Stimulated activated CD4-positive, alpha-beta T cell treated with anti-CD3 and anti-CD28 coated beads, TNF-alpha, amount 100 ng/mL, for 48 hours (primary cell): ENCODE measurements at places on chromosomes 13 and 19.

- peak; percentile 50 for DNase-seq
Measured at GRCh38 chr19:34217952-34218817, 36.2 kb upstream of the GARRE1 start.

DNA sequence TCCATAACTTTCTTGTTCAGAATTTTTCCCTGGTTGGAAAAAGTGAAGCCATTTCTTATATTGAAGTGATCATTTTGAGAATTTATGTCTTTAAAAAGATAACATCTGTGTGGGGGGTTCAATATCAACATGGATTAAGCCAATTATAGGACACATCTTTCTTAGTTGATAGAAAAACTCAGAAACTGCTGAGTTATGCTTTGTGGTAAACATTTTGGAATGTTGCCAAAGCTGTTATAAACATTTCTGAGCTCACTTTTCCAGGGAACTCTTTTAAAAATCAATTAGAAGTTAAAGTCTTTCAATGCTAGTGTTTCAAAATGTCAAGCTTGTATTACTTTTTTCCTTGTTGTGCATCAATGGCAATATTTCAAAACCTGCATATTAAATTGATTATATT lies 248.8 kb downstream of the DACH1 start:
- DNase-seq: no peak

DNA sequence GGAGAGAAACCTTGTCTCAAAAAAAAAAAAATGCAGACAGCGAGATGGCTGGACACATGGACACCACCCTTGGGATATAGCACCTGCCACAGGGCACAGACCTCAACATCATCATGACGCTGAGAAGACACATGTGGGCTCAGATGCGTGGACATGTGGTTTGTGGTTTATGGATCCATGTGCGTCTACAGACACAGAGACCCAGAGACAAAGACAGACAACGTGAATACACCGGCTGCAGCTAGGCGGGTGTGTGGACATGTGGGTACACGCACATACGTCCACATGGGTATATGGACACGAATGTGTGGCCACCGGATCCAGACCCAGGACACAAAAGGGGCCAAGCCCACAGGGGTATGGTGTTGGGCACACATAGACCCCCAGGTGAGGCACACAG lies 1.3 kb downstream of the TNFSF14 start:
- no peak for DNase-seq

- no peak for DNase-seq
Measured at GRCh38 chr19:8461376-8461775, 16.6 kb downstream of the HNRNPM start.

GRCh38 chr19:40302224-40303011 lies 17.3 kb upstream of the AKT2 start:
- no peak for DNase-seq

GRCh38 chr13:43305416-43305815 lies 282.0 kb downstream of the DNAJC15 start:
- DNase-seq: no peak

DNA sequence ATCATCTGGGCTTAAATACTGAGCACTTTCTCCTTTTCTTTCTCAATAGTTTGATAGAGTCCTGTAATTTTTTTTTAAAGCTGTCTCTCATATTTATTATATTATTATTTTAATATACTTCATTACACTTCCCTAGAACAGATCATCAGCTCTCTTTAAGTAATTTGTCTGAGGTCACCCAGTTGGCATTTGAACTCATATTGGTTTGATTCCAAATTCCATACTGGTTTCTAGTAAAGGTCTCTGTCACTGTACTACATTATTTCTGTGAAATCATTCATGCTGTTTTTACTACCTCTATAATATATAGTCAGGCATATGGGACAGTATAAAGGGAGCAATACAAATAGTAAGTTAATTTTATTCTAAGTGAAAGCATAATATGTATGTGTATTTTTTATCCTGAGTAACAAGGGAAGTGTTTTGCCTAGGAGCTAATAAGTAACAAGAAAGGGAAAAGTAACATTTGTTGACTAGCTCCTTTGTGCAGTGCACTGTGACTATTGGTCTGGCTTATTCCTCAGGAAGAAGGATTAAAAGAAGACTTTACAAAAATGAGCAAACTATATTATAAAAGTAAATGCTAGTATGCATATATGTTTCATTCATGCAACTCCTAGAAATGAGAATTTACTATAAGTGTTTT lies 14.3 kb downstream of the LPAR6 start:
- no peak for DNase-seq

DNA sequence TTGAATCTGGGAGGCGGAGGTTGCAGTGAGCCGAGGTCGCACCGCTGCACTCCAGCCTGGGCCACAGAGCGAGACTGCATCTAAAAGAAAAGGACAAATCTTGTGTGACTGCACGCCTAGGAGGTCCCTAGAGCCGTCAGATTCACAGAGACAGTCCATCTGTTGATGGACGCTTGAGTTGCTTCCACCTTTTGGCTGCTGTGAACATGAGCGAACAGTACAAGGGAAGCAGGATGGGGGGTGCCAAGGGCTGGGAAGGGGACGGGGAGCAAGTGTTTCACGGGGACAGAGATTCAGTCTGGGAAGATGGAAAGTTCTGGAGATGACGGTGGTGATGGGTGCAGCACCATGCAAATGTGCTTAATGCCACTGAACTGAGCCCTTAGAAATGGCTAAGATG lies 78.7 kb downstream of the GNG7 start:
- DNase-seq: no peak

- no peak for DNase-seq
Measured at GRCh38 chr19:18562086-18562485, 4.4 kb downstream of the KXD1 start.

GRCh38 chr13:21152251-21152899 lies 24.0 kb downstream of the SKA3 start:
- no peak for DNase-seq

DNA sequence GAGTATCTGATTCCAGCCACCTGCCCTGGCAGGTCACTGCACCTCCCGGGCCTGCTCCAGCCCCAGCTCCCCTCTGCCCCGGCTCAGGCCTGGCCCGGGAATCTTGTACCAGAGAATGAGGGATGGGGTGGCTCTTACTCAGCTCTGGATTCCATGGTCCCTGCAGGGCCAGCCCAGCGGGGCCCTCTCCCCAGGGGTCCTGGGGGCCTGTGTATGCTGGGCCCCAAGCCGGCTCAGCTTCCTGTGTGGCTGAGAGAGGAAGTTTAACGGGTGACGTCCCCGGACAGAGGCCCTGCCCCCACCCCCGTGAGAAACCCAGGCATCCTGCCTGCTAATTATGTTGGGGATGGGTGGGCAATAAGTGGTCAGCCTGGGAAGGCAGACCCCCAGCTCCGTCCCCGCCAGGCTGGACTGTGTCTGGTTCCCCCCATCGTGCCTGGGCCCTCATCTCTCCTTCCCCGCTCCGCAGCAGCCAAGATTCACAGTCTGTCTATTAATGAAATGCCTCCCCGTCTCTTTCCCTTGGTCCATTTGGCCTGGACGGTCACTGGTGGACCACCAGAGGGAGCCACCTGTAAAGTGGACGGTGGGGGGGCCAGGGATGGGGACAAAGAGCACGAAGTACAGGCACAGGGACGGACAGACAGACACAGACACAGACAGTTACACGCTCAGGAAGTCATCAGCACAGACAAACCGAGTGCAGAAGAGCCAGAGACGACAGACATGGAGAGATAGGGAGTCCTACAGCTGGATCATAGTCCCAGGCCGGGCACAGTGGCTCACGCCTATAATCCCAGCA lies at the start of gene DENND1C:
Gene DENND1C (minus strand): TSS at position 247 of the 802 bp plus-strand sequence. CDS start 92 bp downstream, at position 155.
- peak; percentile 26 for DNase-seq

DNA sequence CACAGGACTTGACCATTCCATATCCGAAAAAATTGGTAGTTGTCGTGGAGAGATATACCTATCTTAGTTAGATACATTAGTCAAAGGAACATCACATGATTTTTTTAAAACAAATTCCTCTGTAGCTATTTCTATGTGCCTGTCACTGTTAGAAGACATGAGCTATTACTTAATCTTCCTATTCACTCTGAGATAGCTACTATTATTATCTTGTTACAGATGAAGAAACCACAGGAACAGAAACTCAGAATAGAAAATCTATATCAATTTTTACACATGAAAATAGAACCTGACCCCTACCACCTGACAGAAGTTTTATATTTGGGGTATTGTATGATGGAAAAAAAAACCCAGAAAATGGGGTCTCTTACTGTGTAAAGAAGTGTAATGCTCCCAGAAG lies 68.9 kb upstream of the TDRD3 start:
- DNase-seq: no peak
